ENCODE measurements at places on chromosomes 12 and 14. TPM values are rescaled to one million over a fixed set of nuclear protein-coding genes. Genes with fewer than 3 reads are reported as not detected.

SELPLG gene
- 215 TPM for total RNA-seq

DNA sequence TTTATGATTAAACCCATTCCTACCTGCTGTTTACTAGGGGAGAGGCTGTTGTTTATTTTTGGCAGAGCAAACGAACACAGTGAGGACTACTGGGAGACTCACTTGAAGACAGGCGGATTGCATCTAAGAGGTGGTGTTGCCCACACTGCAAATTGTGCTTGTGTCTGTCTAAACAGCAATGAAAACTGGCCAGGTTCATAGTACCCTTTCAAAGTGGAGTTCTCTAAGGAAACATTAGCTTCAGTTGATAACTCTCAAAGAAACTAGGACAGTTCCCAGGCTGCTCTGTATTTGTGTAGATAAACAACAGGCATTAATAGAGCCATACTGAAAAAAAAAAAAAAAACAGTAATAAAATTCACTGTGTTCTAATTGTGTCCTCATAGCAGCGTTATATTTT, 466.0 kb upstream of the RGS6 start:
- DNase-seq, result no peak

- no peak for DNase-seq
These were observed 187.3 kb downstream of the MIPOL1 start for GRCh38 chr14:37384870-37385596.

ANKS1B gene
- total RNA-seq, result 0.19 TPM

DNA sequence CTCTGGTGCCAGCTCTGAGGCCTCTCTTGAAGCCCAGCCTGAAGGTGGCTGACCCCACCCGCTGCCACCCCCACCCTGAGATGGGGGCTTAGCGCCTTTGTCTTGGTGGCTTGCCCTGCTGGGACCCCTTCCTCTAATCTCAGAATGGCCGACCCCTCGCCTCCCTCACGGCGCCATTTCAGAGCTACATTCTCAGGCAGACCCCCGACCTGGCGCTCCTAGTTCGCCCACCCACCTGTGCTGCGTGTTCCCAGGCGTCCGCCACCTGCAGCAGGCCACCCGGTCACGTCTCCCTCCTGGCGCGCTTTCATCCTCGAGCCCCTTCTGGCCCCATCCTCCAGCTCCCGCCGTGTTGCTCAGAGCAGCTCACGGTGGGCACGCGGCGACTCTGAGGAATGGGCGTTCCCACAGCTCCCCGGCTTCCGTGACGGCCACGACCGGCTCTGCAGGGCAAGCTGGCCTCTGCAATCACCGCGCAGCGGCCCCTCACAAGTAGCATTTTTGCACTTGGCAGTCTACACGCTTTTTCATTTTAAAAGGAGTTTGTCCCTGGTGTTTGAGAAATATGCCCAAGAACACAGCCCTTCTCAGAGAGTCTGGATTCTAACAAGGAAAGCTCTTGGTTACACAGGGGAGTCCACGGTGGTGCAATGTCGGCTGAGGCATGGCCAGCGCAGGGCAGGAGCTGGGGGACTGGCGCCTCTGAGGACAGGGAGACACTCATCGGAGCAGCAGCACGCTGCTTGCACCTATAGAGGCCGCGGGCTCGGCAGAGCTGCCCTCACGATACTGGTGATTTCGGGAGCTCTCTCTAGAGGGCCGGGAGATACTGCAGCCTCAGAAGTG, 105.7 kb upstream of the C14orf180 start:
- DNase-seq, result no peak

DNA sequence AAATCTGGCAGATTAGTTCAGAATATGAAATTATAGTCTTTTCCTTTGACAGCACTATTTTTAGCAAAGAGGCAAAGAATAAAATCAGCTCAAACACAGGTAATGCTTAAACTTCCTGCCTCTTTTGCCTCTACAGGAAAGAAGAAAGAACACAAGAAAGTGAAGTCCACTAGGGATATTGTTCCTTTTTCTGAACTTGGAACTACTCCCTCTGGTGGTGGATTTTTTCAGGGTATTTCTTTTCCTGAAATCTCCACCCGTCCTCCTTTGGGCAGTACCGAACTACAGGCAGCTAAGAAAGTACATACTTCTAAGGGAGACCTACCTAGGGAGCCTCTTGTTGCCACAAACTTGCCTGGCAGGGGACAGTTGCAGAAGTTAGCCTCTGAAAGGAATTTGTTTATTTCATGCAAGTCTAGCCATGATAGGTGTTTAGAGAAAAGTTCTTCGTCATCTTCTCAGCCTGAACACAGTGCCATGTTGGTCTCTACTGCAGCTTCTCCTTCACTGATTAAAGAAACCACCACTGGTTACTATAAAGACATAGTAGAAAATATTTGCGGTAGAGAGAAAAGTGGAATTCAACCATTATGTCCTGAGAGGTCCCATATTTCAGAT, 17.4 kb downstream of the TMPO start:
- DNase-seq, result no peak

DNA sequence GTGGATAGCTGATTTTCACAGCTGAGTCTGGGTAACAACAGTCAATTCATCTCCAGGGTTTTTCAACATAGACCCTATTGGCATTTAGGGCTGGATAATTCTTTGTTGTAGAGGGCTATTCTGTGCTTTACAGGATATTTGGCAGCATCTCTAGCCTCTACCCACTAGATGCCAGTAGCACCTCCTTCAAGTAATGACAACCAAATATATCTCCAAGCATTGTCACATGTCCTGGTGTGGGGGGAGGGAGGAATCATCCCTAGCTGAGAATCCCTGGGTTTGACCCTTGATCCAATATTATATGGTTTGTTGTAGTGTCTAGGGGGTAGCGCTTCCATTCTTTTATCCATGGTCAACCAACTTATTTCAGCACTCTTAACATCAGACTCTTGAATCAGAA, 157.2 kb downstream of the ANO4 start:
- DNase-seq, result no peak

GRCh38 chr12:112676507-112676906, 115.0 kb upstream of the RPH3A start:
- no peak for DNase-seq

- no peak for DNase-seq
These were observed 160.0 kb downstream of the BCAT1 start for GRCh38 chr12:24788886-24789285.

DNA sequence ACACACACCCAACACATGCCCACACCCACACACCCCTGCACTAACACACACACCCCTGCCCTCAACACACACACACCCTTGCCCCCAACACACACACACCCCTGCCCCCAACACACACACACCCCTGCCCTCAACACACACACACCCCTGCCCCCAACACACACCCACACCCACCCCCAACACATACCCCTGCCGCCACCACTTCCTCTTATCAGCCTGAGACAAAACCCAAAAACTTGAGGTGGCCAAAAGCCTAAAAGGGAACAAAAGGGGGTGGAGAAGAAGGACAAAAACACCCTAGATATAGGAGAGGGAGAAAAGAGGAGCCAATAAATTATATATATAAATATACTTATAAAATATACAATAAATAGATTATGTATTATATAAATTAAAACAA, 9.1 kb upstream of the DEGS2 start:
- DNase-seq, result no peak

ACOT6 gene
- total RNA-seq, result not detected

- DNase-seq, result no peak
These were observed 59.0 kb downstream of the CCDC85C start for GRCh38 chr14:99544991-99545390.

C14orf93 gene
- 12.6 TPM for total RNA-seq

DNA sequence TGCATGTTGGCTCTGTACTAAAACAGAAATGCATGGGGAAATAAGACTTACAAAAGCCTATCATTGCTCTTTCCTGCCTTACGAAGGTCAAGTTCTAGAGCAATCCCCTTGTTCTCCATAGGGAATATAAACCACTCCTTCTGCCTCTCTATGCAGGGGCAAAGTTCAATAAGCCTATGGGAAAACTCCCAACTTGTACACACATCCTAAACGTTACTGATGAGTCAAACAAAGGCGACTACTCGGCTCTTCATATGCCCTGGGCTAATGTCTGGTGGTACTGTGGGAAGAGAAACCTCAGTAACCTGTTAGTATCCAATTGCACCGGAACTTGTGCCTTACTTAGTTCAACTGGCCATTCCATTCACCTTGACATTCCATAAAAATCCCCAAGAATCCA, 32.7 kb downstream of the PRMT8 start:
- DNase-seq, result no peak

DNA sequence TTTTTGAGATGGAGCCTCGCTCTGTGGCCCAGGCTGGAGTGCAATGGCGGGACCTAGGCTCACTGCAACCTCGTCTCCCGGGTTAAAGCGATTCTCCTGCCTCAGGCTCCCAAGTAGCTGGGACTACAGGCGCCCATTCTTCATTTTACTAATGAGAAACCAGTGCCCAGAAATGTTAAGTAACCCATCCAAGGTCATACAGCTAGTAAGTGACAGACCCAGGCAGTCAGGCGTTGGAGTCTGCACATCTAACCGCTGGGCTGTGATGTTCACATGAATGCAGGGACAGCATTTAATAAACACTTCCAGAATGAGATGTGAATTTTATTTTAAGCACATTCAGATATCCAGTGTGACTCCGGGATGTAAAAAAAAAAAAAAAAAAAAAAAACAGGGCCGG, 1.3 kb upstream of the TRIP11 start:
- DNase-seq, result no peak

NAA25 gene
- 34.5 TPM for total RNA-seq

DNA sequence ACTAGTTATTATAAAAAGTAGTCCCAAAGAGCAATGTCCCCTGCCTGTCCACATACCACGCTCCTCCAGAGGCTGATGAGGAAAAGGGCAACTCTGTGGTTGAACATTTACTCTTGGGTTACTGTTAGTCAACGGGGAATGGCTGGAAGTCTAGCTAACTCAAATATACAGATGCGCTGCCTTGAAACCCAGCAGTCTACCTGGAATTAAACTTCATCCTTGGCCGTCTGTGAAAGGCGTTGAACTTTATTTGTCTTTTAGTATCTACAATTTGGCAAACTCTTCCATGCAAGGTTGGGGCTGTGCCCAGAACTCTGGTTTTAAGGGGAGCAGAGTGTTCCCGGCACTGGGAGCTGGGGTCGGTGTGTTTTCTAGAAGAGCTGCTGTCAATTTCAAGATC, 3.9 kb upstream of the MEG3 start:
- no peak for DNase-seq

DNA sequence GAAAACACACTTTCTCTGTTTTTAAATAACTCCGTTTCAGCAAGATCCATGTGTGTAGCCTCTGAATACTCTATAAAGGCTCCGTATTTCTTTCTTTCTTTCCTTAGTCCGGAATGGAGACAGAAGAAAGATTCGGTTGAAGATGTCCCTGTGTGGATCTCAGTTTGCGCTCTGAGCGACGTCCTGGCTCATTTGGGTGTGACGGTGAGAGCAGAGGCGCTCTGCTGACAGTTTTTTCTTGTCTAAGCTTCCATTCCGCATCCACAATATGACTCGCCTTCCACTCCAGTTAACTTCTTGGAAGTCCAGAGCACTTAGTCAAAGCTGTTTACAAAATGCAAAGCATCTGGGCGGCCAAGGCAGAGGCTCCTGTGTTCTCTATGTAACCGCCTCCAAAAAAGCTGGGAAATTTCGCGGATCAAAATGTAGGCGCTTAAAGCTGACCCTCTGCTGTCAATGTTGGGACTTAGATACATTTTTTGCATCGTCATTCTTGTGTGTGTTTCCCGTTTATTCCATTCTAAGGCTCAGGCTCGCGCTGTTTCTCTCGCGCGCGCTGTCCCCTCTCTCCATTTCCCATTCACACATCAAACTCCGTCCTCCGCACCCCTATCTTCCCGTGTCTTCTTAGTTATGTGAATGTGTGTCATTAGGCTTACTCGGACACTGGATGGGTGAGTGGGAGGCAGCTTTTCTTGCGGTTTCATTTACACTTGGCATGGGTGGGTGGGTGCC, 880 bp upstream of the FLRT2 start:
- no peak for DNase-seq

GRCh38 chr12:2294651-2295475, 242.1 kb downstream of the CACNA1C start:
- no peak for DNase-seq

DNA sequence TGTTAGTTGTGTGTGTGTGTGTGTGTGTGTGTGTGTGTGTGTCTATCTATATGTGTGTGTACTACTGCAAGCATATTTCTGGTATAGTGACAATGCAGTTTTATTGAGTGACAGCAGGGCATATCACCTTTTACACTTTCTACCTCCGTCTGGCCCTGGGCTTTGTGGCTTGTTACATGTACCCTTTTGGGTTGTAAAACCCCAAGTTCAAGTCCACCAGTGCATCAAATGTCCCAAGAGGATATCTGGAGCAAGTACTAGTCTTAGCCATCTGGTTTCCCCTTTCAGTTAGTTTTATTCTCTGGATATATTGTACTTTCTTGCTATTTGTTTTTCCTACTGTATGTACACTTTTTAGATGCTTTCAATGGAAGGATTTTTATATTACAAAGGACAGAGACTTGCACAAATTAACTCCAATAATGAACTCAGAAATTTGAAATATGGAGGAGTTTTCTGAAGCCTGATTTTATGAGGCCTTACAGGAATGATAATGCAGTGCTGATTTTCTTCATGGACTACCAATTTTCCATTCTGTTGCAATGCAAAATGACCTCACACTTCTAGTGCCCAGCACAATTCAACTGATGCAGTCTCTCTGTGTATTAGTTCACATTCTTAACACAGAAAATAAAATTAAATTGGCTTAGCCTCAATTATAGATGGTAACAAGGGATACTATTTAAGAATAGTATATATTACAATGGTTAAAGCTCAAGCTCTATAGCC, 29.1 kb downstream of the SLC16A7 start:
- no peak for DNase-seq

GRCh38 chr12:28050606-28051005, 78.1 kb upstream of the PTHLH start:
- no peak for DNase-seq

NEUROD4 gene
- not detected for total RNA-seq

DNA sequence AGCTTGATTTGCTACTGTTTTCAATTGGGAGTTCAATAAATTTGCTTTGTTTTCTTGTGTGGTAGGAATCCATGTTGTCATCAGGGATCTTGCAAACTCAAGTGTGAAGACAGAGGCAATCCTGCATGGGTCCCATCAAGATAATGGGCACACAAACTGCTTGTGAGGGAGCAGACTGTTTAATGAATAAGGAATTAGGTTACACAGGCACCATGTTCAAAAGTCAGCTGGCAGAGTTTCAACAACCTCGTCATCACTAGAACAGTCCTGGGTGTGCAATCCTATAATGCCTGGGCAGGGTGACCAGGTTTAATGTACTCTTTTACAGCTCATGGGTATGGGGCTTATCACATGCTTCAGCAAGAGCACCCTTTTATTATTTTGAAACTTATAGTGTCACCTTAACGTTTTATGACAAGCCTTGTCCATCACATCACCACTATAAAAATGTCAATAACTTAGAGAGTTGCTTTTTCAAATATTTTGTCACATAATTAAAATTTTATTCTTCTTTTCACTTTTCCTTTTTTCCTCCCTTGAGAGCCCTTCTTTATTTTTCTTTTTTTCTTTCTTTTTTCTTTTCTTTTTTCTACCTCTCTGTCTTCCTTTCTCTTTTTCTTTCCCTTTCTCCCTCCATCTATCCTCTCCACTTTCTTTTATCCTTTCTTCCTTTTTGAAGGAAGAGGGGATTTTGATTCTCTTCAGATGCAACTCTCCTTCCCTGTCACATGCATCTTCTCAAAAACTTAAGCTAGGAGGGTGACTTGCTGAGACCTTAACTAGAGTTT, 252.2 kb upstream of the ATP2B1 start:
- DNase-seq, result no peak
